Activated T-helper 2 cell treated with anti-CD3 and anti-CD28 coated beads, Interferon-gamma antibody, Interleukin-2, Interleukin-4, amounts not matched to agents 10 μg/mL and 5 μg/mL and 100 μg/mL, durations not matched to agents 14 hours and 24 hours and 36 hours (primary cell): ENCODE measurements at places on chromosomes 4 and X. TPM values are rescaled to one million over a fixed set of nuclear protein-coding genes. Genes with fewer than 3 reads are reported as not detected.

DNA sequence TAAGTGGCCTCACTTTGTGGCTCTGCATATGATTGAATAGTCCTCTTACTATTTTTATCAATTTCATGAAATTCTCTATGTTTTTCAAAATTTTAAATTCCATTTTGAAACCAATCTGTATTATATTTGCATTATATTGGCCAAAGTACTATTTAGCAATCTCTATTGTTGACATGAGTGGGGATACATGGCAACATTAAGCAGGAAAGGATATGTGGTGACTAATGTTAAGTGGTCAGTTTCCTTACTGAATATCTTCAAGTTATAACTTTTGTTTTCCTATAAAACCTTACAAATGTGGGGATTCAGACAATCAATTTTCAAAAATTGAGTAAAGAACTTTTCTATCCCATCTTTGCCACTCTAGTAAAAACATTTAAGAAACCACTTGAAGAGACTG is 10.2 kb downstream of the BBS7 start:
- no peak overlapping the region for H3K4me3 ChIP-seq

DNA sequence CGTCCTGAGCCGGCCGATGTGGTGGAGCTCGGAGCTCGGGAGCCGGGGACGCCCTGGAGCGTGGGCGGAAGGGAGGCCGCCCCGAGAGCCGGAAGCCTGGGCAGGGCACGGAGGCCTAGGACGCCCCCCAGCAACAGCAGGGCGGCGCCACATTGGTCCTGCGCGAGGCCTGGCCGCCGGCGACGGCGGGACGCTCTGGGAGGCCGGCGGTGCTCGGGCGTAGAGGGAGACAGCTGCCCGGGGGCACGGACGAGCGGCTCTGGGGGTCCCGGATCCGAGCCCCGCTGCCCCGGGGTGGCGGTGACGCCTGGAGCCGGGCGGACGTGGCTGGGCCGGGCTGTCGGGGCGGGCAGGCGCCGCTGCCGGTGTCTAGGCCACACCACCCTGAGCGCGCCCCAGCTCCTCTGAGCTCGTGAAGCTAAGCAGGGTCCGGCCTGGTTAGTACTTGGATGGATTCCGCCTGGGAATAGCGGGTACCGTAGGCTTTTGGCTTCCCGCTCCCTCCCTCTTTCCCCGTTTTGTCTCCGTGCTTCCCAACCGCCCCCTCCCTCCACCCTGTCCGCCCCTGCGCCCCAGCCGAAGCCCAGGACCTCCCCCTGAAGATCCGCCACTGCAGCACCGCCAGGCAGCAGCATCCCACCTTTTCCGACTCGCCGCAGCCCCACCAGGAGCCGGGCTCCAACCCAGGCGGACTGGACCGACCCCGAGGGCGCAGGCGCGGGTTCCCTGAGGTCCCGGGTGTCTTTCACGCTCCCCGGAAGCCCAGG is 12.1 kb downstream of the FRG2 start:
- H3K4me3 ChIP-seq = peak overlapping the region; percentile 2
- DNase-seq = no peak
- H3K4me1 ChIP-seq = peaks cover 8% of the 10 kb centered on the region
- H3K27ac ChIP-seq = no peak overlapping the region
- peaks cover 58% of the 10 kb centered on the region for H3K27me3 ChIP-seq
- peaks cover 8% of the 10 kb centered on the region for H3K36me3 ChIP-seq

- H3K4me1 ChIP-seq = peaks cover 37% of the 10 kb centered on the region
- peaks cover 19% of the 10 kb centered on the region for H3K36me3 ChIP-seq
- peak overlapping the region; percentile 85 for H3K27ac ChIP-seq
- H3K27me3 ChIP-seq = peaks cover 13% of the 10 kb centered on the region
- H3K4me3 ChIP-seq = peak overlapping the region; percentile 91
Measured at GRCh38 chr4:88008122-88008742, 797 bp downstream of the PKD2 start.

RHOXF2B gene
- not detected in 2 replicates for total RNA-seq

GRCh38 chr4:38939165-38939564 is 71.6 kb downstream of the FAM114A1 start:
- H3K4me1 ChIP-seq = peaks cover 44% of the 10 kb centered on the region
- no peak for DNase-seq
- H3K27me3 ChIP-seq = no peaks in the 10 kb centered on the region
- peak overlapping the region; percentile 5 for H3K4me3 ChIP-seq
- peak overlapping the region; percentile 71 for H3K27ac ChIP-seq
- H3K36me3 ChIP-seq = peaks cover 3% of the 10 kb centered on the region

- H3K36me3 ChIP-seq = no peaks in the 10 kb centered on the region
- no peak for DNase-seq
- H3K27me3 ChIP-seq = no peaks in the 10 kb centered on the region
- no peak overlapping the region for H3K27ac ChIP-seq
- H3K4me3 ChIP-seq = no peak overlapping the region
Measured at GRCh38 chr4:188399834-188400233, 260.6 kb downstream of the TRIML1 start.

DNA sequence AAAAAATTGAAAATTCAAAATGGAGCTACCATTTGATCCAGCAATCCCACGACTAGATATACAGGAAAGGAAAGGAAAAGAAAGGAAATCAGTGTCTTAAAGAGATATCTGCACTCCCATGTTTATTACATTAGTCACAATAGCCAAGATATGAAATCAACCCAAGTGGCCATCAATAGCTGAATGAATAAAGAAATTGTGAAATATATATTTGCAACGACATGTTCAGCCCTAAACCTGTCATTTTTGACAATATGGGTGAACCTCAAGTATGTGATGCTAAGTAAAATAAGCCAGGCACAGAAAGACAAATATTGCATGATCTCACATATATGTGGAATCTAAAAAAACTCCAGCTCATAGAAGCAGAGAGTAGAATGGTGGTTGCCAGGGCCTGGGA is 155.1 kb downstream of the ANXA5 start:
- H3K27me3 ChIP-seq = no peaks in the 10 kb centered on the region
- H3K27ac ChIP-seq = no peak overlapping the region
- H3K4me3 ChIP-seq = no peak overlapping the region
- no peaks in the 10 kb centered on the region for H3K36me3 ChIP-seq
- H3K4me1 ChIP-seq = peaks cover 2% of the 10 kb centered on the region

UBL4A gene
- total RNA-seq = 55.5 and 56.1 TPM in 2 replicates

SPP1 gene
- 0.43 and 0.67 TPM in 2 replicates for total RNA-seq

DNA sequence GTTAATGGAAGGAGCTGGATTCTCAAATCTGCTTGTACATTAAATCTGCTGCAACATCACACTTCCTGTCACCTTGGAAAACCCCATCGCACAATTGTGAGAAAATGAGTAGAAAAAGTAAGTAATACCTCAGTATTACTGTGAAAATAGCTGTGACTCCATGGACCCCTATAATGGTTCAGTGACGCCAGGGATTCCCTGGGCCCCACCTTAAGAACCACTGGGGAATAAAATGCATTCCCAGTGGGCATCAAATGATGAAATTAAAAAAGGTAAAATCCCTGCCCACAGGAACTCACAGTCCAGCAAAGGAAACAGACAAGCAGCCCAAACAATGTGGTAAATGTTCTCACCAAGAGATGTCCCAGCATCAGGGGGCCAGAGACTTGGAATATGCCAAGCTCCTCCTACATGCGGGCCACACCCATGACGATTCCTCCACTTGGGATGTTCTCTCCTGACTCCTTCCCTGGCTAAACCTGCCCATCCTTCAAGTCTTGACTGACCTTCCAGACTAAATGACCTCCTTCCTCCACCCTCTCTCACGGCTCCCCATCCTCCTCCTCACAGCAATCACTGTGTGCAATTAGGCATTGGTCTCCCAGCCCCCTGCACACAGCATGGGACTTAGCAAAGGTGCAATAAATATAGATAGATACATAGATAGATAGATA is 2.6 kb downstream of the EVC2 start:
- DNase-seq = no peak
- H3K27ac ChIP-seq = no peak overlapping the region
- H3K4me1 ChIP-seq = no peaks in the 10 kb centered on the region
- H3K27me3 ChIP-seq = peaks cover 32% of the 10 kb centered on the region
- no peaks in the 10 kb centered on the region for H3K36me3 ChIP-seq
- no peak overlapping the region for H3K4me3 ChIP-seq

- H3K4me1 ChIP-seq = peaks cover 6% of the 10 kb centered on the region
- peaks cover 9% of the 10 kb centered on the region for H3K27me3 ChIP-seq
- H3K27ac ChIP-seq = peak overlapping the region; percentile 65
Measured at GRCh38 chr4:123640271-123640670, 243.7 kb downstream of the SPRY1 start.

P2RY10 gene
- 55.6 and 65.7 TPM in 2 replicates for total RNA-seq

- H3K27ac ChIP-seq = no peak overlapping the region
- H3K27me3 ChIP-seq = peaks cover 25% of the 10 kb centered on the region
- H3K4me1 ChIP-seq = peaks cover 2% of the 10 kb centered on the region
- no peaks in the 10 kb centered on the region for H3K36me3 ChIP-seq
- DNase-seq = no peak
- no peak overlapping the region for H3K4me3 ChIP-seq
Measured at GRCh38 chr4:140344621-140345020, 28.8 kb upstream of the SCOC start.

TACR3 gene
- total RNA-seq = not detected in 2 replicates

DNA sequence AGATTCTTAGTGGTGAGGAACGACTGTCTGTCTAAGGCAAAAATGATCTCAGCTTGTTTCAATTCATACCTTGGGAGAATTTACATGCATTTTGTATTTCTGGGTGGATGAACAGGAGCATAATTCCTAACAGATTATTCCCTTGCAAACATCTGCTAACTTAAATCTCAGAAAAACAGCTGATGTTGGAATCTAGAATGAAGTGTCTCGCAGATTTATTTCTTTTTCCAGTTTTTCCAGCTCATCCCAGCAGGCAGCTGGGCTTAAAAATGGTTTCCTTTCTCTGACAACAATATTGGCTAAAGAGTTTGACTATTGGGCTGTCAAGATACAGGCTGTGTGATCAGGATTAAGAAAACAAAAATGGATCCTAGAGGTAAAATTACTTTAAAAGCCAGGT is 1.1 kb downstream of the LNX1 start:
- peaks cover 4% of the 10 kb centered on the region for H3K4me1 ChIP-seq
- H3K36me3 ChIP-seq = no peaks in the 10 kb centered on the region
- H3K27me3 ChIP-seq = peaks cover 23% of the 10 kb centered on the region
- DNase-seq = no peak
- no peak overlapping the region for H3K27ac ChIP-seq

DNA sequence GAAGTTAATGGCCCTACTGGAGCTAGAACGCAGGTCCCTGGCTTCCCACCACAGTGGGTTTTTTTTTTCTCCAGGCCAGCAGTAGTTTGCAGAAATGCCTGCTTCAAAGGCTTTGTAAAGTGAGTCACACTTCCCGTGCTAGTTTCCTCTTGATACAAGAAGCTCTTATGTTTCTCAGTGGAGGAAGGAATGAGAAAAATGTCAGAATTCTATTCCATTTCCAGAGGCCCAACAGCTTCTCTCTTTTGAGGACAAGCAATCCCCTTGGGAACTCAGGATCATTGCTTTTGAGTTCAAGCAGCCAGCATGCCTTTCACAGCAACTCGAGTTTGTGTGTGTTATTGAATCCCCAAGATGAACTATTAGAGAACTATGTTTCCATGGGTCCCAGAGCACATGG is 134.3 kb downstream of the GUCY2F start:
- DNase-seq = no peak
- no peak overlapping the region for H3K4me3 ChIP-seq
- H3K27ac ChIP-seq = no peak overlapping the region
- no peaks in the 10 kb centered on the region for H3K36me3 ChIP-seq

- H3K27me3 ChIP-seq = peaks cover 6% of the 10 kb centered on the region
- H3K4me3 ChIP-seq = peak overlapping the region; percentile 86
- peak overlapping the region; percentile 63 for H3K27ac ChIP-seq
- DNase-seq = no peak
Measured at GRCh38 chrX:103464072-103464773, 55.1 kb downstream of the RAB40A start.

CACNA1F gene
- 0.23 and 0.32 TPM in 2 replicates for total RNA-seq

DNA sequence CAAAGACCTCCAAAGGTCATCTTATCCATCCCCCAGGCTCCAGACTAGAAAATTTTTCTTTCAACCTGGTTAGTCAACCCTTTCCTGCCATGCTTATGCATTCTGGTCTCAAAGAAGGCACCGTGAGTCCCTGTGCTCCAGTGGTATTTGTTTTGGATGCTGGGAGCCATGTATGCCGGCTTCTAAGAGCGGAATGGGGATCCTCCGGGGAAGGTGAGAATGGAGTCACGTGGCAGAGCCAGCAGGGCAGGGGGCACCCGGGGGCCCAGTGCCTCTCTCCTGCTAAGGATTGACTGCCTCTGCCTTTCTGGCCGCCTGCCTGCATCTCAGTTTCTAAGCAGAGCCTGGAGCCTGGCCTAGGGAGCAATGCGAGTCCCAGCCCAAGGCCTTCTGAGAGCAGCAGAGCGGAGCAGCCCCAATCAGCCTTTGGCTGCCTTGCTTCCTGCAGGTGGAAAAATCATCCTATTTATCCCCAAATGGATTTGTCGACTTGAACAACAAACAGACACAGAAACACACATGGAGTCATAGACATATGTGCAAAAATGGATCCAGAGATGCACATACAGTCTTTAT is 141.0 kb downstream of the PJA1 start:
- H3K4me1 ChIP-seq = no peaks in the 10 kb centered on the region
- no peaks in the 10 kb centered on the region for H3K36me3 ChIP-seq
- DNase-seq = no peak
- no peak overlapping the region for H3K27ac ChIP-seq
- no peak overlapping the region for H3K4me3 ChIP-seq

- peaks cover 3% of the 10 kb centered on the region for H3K27me3 ChIP-seq
- DNase-seq = no peak
- H3K4me1 ChIP-seq = no peaks in the 10 kb centered on the region
Measured at GRCh38 chr4:114021451-114021850, 42.0 kb upstream of the ARSJ start.

- no peaks in the 10 kb centered on the region for H3K4me1 ChIP-seq
- DNase-seq = no peak
- H3K27me3 ChIP-seq = no peaks in the 10 kb centered on the region
- H3K36me3 ChIP-seq = no peaks in the 10 kb centered on the region
- H3K27ac ChIP-seq = no peak overlapping the region
Measured at GRCh38 chr4:43394976-43395375, 502.5 kb downstream of the GRXCR1 start.

GRCh38 chr4:31360786-31361185 is 640.6 kb downstream of the PCDH7 start:
- no peak overlapping the region for H3K27ac ChIP-seq
- no peaks in the 10 kb centered on the region for H3K4me1 ChIP-seq
- no peak for DNase-seq
- H3K36me3 ChIP-seq = no peaks in the 10 kb centered on the region

HPGDS gene
- total RNA-seq = 0.23 and 0.37 TPM in 2 replicates

QRFPR gene
- not detected in 2 replicates for total RNA-seq

PCGF3 gene
- 35.0 and 39.2 TPM in 2 replicates for total RNA-seq

GRCh38 chr4:57098941-57099340 is 11.2 kb downstream of the IGFBP7 start:
- DNase-seq = no peak
- H3K27ac ChIP-seq = no peak overlapping the region
- H3K27me3 ChIP-seq = peaks cover 16% of the 10 kb centered on the region
- no peaks in the 10 kb centered on the region for H3K4me1 ChIP-seq
- H3K36me3 ChIP-seq = no peaks in the 10 kb centered on the region
